Activated CD4-positive, alpha-beta T cell treated with anti-CD3 and anti-CD28 coated beads for 48 hours (primary cell): ENCODE measurements at places on chromosomes 1 and 21.
A peak's percentile ranks its signal among the peaks of the same experiment; 100 is the strongest.

DNA sequence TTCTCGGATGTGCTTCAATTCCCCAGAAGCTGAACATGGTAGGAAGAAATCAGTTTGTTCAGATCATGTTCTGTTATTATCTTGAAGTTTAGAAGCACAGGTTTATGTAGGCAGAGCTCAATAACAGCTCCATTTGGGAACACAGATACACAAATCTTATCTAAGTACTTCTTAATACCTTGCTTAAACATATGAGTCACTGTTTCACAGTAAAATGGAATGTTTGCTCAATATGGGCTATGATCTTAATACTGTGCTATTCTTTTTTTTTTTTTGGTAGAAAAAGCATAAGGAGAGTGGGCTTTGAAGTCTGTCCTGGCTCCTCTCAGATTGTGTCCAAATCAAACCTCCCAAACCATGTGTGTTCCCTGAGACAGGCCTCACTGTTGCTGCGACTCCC, 13.4 kb downstream of the PROK1 start:
- no peak for DNase-seq

DNA sequence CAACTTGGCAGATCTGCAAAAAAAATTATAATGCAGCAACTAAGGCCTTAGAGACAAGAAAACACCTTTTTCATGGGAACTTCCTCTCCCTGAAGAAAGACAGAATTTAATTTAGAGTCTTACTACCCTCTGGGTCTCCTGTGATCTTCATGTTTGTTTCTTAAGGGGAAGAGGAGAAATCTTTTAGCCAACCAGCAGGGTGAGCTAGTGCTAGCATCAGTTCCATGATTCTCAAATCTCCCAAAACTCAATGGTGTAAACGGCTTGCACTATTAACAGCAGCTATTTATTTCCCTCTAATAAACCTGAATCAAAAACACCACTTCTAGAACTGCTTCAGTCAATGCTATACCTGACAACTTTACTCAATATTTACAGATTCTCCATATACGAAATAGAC, 3.8 kb downstream of the ZNF644 start:
- no peak for DNase-seq

GRCh38 chr1:200005165-200005564, 22.3 kb upstream of the NR5A2 start:
- DNase-seq, result no peak

- DNase-seq, result no peak
These were observed 74.0 kb downstream of the SYT6 start for GRCh38 chr1:114079596-114080190.

DNA sequence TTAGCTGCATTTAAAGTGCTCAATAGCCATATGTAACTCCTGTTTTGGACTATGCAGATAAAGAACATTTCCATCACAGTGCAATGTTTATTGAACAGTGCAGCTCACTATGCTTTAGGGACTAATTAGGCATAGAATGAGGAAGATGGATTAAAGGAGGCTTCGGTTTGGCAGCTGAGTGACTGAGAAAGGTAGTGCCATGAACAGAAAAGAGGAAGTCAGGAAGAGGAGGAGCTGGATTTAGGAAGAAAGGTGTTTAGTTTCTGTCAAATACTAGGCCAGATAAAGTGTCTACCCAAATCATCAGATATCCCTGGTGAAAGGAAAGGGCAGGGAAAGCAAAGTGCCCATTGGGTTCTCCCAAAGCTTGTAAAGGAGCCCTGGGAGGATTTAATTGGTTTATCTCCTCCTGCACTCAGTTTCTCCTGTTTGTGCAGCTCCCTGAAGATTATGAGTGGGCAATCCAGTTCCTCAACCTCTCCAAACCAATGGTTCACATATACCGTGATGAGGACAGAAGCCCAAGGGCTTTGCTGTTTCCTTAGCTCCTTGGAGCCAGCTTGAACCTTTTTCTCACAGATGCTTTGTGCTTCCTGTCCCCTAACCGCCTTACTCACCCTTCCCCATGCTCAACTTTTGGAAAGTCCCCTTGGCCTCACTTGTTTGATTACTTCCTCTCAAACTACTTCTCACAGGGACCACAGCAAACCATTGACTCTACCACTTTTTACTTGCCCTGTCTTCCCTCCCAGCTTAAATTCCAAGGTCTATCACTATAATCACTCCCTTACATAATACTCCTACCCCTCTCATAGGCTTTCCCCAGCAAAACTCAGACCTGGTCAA, 3.5 kb upstream of the RAP1A start:
- DNase-seq, result peak; percentile 59

DNA sequence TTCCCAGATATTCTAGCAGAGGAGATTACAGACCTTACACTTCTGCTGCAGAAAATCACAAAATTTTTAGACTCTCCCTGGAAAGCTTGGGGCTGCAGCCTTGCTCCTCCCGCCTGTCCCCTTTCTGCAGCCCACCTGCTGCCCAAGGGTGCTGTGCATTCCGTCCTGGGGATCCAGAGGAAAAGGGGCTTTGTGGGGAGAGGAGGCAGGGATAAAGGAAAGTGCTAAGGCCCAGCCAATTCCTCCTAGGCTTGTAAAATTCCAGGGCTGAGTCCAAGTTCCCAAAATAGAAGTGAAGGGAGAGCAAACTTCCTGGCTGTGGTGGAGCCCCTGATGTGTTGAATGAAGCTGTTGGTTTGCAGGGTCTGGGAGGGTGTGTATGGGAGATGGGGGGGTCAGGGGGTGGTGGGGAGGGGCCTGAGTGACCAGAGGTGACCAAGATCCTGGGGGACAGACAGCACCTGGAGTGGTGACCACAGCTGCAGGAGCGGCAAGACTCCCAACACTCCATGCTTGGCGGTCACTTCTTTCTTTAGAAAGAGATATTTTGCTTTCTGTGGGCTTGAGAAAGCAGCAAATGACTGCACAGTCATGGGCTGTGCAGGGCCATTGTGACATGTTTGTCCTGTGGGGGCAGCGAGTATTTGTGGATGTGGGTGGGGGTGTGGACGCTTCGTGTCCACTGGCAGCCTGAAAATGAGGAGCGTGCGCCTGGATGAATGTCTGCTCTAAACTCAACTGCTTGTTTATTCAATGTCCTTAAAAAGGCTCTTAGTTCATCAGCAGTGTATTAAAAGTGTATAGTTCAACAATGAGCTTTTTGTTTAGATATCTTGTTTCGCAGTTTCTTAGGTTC, 68.4 kb downstream of the TLR5 start:
- DNase-seq, result no peak

- DNase-seq, result no peak
These were observed 263.4 kb downstream of the GRIK1 start for GRCh38 chr21:29676395-29676794.

DNA sequence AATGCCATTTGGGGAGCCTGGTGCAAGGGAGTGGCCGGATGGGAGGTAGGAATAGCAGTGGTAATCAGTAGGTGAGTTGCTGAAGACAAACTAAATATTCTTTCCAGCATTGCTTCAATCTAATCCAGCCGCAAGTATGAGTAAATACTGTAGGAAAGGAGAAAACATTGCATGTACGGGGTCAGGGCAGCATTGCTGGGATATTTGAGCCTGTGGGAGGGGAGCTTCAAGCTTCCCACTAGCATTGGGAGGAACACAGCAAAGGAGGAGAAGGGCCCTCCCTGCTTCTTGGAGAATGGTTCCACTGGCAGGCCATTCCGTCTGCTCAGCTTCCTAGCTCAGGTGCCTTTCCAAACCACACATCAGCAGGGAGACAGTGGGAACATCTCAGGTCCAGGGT, 15.2 kb downstream of the CAPN2 start:
- no peak for DNase-seq
